ENCODE measurements at places on chromosomes 6 and 20. TPM values are rescaled to one million over a fixed set of nuclear protein-coding genes. Genes with fewer than 3 reads are reported as not detected.

Gene TAGAP
- total RNA-seq = not detected

Gene TRAPPC3L
- total RNA-seq = 0.13 TPM

Gene C2
- not detected for total RNA-seq

Gene GLYATL3
- total RNA-seq = not detected

Gene FAM217B
- total RNA-seq = 7.8 TPM

Gene THBS2
- 0.14 TPM for total RNA-seq

Gene STMND1
- not detected for total RNA-seq

Gene GABRR1
- total RNA-seq = not detected

Gene PKIB
- 0.22 TPM for total RNA-seq

Gene DDX43
- total RNA-seq = 0.66 TPM

Gene NKX2-4
- not detected for total RNA-seq

Gene TP53INP2
- total RNA-seq = 8.6 TPM

Gene SAPCD1
- total RNA-seq = 1.6 TPM

Gene GHRH
- not detected for total RNA-seq

Gene TAAR2
- not detected for total RNA-seq

Gene ENPP3
- total RNA-seq = not detected

Gene HUS1B
- total RNA-seq = 3.2 TPM

Gene CRISP3
- total RNA-seq = not detected

Gene SUMO4
- 5.5 TPM for total RNA-seq

Gene ADGRG6
- 12.2 TPM for total RNA-seq

Gene PSORS1C1
- total RNA-seq = 2.0 TPM

Gene BEND6
- total RNA-seq = 1.1 TPM

Gene LRRC73
- not detected for total RNA-seq

Gene HLA-DRB5
- total RNA-seq = not detected

Gene MACROD2
- 0.66 TPM for total RNA-seq

Gene SLC17A2
- total RNA-seq = not detected

Gene GPX5
- total RNA-seq = not detected

Gene PTCRA
- total RNA-seq = not detected

Gene RBM24
- total RNA-seq = 4.8 TPM

Gene BPIFB2
- not detected for total RNA-seq

Gene ARMH2
- total RNA-seq = not detected

Gene SPDEF
- under 0.01 TPM for total RNA-seq

Gene DNAH8
- 0.07 TPM for total RNA-seq

Gene TPBG
- total RNA-seq = 15.4 TPM

Gene CNR1
- 0.07 TPM for total RNA-seq

Gene MRPS10
- 61.3 TPM for total RNA-seq

Gene SPATA25
- 0.79 TPM for total RNA-seq

Gene PRICKLE4
- 3.3 TPM for total RNA-seq

Gene ASF1A
- 33.1 TPM for total RNA-seq

Gene PNPLA1
- not detected for total RNA-seq

Gene LHFPL5
- total RNA-seq = not detected

Gene SERPINB1
- total RNA-seq = 33.6 TPM

Gene TEAD3
- 0.27 TPM for total RNA-seq
